ENCODE measurements at places on chromosomes 4 and X.

GRCh38 chrX:72060196-72060920 is 71.4 kb downstream of the RTL5 start:
- no peak for DNase-seq

- DNase-seq = no peak
Measured at GRCh38 chr4:36222702-36223101, 21.6 kb downstream of the ARAP2 start.

DNA sequence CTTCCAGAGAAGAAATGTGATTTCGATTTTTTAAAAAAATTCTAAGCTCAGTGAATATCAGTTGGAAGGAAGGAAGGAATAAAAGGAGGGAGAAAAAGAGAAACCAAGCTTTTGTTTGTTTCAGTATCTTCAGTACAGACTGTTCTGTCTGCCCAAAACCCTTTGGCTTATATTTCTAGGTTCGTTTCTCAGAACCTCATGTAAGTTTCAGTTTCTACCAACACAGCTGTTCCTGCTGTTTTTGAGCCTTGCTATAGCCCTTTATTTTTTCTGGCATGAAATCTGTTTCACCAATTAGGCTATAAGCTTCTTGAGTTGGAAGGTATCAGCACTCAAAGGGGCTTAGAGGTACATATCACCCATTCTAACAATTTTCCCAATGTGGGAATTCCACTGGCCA is 157.9 kb downstream of the GBA3 start:
- no peak for DNase-seq

- no peak for DNase-seq
Measured at GRCh38 chrX:150270622-150271021, 92.5 kb upstream of the MAMLD1 start.

DNA sequence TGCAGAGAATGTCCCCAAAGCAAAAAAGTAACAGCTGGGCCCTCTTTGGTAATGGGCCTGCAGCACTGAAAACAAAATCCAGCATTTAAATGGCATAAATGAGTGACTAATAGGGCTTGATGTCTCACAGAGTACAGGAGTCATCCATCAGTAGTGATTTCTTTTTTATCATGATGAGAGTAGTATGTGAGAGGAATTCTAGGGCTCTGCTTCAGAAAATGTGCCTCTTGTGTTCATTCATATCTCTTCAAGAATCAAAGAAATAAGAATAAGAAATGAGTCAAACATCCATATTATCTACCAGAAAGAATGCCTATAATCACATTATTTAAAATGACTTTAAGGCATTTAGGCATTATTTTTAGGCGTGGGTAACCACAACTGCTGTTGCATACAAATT is 792.9 kb upstream of the HTR2C start:
- no peak for DNase-seq

DNA sequence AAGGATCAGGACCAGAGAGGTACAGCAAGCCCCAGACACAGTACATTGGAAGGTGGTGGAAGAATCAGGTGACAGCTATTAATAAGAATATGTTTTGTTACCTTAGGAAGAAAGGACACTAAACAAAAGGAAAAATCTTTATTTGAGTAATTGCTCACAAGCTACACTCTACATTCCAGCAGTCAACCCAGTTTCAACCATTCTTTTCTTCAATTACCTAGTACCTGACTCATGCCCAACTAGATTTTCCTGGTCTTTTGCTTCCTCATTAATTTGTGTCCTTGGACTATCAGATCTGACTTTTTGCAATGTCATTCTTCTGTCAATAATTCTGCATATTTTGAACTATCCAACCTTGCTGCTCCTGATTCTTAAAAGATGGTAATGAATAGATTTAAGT is 22.5 kb upstream of the GLRA2 start:
- no peak for DNase-seq

GRCh38 chrX:15714529-15714928 is 23.5 kb upstream of the CA5B start:
- no peak for DNase-seq

GRCh38 chr4:163391756-163392155 is 48.1 kb downstream of the NPY5R start:
- no peak for DNase-seq

DNA sequence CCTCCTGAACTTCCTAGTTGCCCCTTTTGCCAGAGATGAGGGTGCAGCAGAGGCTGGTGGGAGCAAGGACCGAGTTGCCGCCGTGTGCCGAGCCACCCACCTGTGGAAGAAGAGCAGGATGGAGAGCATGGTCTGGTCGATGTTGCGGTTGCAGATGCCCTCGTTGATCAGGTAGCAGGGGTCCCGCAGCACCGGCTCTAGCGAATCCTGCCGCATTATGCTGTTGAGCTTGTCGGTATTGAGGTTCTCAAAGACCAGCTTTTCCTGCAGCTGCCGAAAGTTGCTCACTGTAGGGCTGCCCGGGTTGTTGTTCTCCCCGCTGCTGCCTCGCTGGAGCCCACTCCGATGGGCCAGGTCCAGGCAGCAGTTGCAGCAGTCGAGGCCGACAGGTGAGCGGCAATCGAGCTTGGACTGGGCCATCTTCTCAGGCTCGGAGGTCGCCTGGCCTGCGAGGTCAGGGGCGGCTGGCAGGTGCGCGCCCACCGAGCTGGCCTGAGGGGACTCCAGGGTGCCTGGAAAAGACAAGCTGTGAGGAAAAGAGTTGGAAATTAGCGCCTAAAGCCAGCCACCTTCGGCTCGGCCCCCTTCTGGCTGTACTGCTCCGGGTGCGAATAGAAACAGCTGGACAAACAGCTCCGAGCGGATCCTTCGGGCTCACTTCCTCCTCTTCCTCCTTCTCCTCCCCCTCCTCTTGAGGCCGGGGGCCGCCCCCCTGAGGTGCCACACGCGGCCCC is 420 bp downstream of the TSC22D3 start:
- DNase-seq = no peak

DNA sequence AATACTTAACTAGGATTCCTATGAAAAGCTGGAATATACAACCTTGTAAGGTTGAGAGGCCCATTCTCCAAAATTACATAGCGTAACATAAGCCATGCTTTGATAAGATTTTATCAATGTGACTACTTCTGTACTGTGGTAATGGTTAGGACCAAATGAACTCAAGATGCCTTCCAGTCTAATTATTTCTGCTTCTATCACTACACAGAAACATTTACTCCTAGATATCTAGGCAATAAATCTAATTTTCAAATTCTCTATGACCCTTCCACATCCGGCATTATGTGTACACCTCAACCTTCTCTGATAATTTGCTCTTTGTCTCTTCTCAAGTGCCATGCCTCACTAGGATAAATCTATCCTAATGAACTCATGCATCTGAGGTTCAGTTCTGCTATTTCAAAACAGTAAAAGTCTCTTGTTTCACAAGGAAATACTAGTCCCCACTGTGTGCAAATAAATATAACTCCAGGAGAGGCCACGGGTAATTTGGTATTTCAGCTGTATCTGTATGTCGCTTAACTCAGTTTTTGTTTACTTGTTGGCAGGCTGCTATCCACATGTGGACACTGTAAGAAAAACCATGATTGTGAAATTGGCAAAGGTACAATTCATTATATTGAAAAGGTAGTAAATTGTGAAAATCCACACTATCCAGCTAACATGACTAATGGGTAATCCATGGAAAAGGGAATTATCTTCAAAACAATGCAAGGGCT is 93.3 kb downstream of the PRDM5 start:
- DNase-seq = no peak

DNA sequence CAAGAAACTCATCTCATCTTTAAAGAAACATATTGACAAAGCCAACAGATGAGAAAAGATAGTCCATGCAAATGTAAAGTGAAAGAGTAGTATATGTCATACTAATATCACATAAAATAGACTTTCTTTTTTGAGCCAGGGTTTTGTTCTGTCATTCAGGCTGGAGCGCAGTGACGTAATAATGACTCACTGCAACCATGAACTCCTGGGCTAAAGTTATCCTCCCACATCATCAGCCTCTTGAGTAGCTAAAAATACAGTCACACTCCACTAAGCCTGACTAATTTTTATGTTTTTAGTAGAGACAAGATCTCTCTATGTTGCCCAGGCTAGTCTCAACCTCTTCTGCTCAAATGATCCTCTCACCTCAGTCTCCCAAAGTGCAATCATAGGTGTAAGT is 51.8 kb upstream of the TRAM1L1 start:
- no peak for DNase-seq

GRCh38 chrX:40145923-40146261 is 48.1 kb upstream of the BCOR start:
- DNase-seq = no peak

All from KG1 (cell line).